ENCODE measurements at places on chromosomes 12 and 14.

DNA sequence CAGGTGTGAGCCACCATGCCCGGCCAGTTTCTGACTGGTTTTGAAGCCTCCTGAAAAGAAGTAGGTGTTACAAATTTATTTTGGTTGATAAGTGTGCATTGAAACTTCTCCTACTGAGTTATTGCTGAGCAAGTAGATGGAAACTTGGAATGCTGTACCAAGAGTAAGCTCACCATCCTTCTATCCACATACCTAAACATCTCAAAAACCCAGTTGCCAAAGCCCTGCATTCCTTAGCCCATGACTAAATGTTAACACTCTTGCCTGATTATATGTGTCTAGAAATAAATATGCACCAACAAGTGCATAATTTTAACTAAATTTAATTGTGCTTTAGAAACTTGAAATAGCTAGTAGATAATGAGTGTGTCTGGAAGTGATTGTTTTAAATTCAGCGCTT lies 357.8 kb downstream of the DUSP6 start:
- no peak for DNase-seq

- peak; percentile 26 for DNase-seq
These were observed 119.3 kb downstream of the LMNTD1 start for GRCh38 chr12:25433581-25434325.

GRCh38 chr12:52557476-52557875 lies 4.5 kb upstream of the KRT71 start:
- DNase-seq: no peak

DNA sequence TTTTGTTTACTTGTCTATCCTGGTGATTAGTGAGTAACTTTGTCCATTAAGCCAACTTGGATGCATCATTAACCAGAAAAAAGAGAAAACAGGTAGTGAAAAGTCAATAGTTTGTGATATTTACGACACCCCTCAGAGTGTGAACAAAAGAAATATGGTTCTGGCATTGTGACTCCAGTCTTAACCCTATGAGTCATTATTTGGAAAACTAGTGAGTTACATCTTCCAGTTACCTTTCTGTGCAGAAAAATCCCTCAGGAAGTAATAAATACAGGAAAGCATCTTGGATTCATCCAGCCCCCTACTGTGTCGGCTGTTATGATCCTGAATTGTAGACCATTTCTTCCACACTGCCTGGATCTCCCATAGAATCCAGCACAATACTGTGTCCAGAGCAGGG lies 379.1 kb downstream of the GALC start:
- peak; percentile 66 for DNase-seq

GRCh38 chr14:49961270-49962222 lies 68.7 kb downstream of the ARF6 start:
- peak; percentile 37 for DNase-seq

DNA sequence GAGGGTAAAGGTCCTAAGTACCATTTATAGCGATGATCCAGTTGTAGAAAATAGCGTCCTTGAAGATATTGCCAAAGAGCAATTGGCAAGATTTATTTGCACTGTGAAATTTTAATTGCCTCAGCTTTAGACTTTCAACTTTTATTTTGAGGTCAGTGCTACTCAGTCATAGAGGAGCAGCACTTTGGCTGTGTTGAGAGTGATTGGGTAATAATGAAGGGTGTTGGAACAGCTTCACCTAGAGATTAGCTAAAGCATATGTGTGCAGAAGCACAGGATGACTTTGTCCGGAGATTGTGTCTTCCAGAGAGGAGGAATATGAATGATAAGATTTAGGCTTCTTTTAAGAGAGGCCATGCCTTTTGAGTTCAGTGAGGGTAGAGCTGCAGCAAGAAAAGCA lies 164.8 kb downstream of the NPAS3 start:
- no peak for DNase-seq

- no peak for DNase-seq
These were observed 760 bp downstream of the ACTN1 start for GRCh38 chr14:68978172-68978911.

GRCh38 chr14:102941419-102942011 lies 19.1 kb downstream of the AMN start:
- DNase-seq: no peak

DNA sequence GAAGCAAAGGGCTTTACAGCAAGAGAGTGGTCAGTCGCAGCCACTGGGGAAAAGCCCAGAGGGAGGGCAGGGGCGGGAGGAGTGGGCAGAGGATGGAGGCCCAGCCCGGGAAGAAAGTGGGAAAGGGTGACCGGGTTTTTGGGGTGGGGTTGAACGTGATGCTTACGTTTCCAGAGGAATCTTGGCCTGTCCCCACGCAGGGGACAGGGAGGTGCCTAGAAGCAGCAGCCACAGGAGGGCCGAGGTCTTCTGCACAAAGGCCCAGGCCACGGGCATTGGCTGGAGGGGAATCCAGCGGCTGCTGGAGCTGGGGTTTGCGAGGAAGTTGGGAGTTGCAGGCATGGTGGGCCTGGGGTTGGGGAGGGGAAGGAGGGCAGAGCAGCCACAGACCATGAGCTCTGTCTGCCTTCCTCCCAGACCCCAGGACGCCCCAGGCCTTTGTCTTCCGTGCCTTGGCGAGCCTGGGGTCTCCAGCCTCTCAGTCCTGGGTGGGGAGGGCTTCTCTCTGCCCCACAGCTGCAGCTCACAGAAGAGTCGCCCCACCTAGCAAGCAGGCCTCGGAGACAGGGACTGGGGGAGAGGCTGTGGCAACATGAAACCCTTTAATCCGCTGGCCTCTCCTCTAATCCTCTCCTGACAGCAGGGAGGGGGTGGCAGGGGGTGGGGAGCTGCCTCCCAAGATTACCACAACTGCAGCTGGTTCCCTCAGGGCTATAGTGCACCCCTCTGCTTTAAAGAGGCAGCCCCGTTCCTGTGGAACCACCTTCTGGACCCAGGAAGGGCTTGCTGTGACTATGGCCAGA lies at the start of gene CACNA2D4:
Gene CACNA2D4 (minus strand): TSS at position 572 of the 803 bp plus-strand sequence. CDS start 179 bp downstream, at position 393.
- no peak for DNase-seq

GRCh38 chr12:129844662-129845220 lies 59.1 kb downstream of the TMEM132D start:
- DNase-seq: peak; percentile 54

GRCh38 chr12:98741556-98742265 lies 96.6 kb downstream of the APAF1 start:
- no peak for DNase-seq

DNA sequence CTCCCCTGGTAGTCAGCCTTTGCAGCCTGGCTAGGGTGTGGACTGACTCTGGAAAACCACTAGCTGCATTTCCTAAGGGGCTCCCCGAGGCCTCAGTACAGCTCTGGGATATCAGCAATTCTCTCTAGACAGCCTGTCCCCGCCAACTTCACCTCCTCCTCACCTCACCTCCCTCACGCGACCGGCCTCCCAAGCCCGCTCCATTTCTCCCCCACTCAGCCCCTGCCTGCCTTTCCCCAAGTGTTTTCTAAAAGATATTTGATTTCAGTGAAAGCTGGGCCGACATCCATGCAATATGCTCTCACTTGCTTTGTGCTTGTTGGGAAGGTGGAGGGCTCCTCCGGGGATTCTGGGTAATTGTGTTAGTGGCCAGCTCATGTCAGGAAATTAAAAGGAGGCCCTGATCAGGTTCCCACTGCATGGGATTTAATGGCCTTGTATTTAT lies 91.8 kb downstream of the ESRRB start:
- no peak for DNase-seq

- DNase-seq: no peak
These were observed 57.9 kb downstream of the ASCL4 start for GRCh38 chr12:107832441-107832840.

DNA sequence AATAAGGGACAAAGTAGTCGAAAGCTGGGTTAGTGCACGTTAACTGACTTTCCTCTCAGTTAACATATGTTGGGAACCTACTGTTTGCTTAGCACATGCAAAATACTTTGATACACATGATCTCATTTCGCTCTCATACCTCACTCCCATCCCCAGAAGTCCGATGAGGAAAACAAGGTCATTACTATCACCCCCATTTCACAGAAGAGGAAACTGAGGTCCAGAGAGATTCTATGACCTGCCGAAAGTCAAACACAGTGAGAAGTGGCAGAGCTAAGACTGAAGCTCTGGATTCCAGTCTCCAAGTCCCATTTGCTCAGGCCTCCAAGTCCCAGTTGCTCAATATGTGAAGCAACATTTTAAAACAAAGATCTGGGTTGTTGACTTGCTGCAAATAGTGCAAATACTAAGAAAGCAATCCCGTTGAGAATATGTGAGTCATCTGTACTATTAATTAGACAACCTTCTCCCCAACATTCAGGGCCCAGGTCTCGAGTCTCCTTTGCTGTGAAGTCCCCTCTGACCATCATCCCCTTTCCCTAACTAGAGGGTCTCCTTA lies 170.6 kb upstream of the PWP1 start:
- no peak for DNase-seq

DNA sequence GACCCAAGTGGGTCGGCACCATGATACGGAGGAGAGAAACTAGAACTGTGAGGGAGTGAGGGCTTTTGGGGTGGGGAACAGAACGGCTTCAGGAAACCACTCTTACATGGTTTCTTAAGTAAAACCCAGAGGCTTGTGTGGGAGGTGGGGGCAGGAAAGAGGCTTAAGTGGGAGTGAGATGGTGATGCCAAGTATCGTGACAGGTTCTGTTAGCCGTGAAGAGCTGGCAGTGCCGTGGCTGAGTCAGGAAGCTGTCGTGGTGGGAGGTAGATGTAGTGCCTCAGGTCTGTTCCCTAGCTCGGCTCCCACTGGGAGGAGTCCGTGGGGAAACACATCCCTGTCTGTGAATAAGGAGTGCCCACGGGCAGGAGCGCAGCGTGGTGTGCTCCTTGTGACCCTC lies 185.8 kb upstream of the FKBP4 start:
- DNase-seq: no peak

- no peak for DNase-seq
These were observed 13.1 kb downstream of the ATXN3 start for GRCh38 chr14:92093320-92093719.

All from kidney glomerular epithelial cell (primary cell).